ENCODE measurements at places on chromosomes 6 and 20.

DNA sequence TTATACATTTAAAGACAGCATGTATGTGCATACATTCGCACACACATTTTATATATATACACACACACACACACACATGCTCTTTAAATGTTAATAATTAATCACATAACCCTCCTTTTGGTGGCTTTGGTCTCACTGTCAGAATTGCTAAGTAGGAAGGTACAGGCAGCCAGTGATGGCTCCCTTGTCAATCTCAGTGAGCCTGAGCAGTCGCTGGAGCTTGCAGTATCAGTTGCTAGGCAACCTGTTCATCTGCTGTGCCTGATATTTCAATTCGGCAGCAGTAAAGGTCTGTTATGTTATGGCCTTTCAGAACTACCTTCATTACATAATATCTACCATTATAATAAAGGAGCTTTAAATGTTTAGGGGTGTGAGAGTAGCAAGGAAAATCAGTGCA is 374.3 kb downstream of the LMBRD1 start:
- DNase-seq, result no peak

- DNase-seq, result no peak
These were observed 8.0 kb upstream of the TSHZ2 start for GRCh38 chr20:52964131-52964530.

DNA sequence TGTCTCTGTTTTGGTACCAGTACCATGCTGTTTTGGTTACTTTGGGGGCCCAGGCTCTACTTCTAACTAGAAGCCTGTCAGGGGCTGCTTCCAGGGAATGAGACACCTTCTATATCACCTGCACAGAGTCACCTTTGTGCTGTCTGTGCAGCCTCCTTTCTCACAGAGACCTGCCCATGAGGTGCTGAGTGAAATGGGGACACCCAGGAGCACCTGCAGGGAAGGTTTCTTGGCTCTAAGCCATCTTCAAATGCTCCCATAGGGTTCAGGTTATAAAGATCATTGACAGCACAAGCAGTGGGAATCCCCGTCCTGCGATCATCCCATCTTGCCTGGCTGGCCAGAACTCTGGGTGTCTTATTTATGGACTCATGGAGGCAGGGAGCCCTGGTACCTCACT is 19.1 kb downstream of the GABRR2 start:
- DNase-seq, result no peak

- DNase-seq, result no peak
These were observed 58.3 kb upstream of the CARMIL1 start for GRCh38 chr6:25220857-25221256.

DNA sequence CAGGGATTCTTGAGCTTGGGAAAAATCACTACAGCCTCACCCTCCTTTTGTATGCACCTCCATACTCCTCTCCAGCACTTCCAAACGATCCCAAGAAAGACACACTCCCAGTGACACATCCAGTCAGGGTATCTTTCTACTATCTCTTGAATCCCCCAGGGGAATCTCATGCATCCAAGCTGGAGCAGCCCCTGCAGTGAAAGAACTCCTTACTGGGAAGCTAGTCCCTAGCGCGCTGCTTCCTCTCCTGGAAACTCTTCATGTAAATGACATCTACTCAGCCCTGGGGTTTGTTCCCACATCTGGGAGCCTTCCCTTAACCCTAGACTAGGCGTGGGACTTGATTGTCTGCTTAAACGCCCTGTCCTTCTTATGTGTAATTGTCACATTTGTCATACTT is 329.1 kb upstream of the QKI start:
- DNase-seq, result no peak

- no peak for DNase-seq
These were observed 1065.9 kb upstream of the CITED2 start for GRCh38 chr6:140440223-140440835.

DNA sequence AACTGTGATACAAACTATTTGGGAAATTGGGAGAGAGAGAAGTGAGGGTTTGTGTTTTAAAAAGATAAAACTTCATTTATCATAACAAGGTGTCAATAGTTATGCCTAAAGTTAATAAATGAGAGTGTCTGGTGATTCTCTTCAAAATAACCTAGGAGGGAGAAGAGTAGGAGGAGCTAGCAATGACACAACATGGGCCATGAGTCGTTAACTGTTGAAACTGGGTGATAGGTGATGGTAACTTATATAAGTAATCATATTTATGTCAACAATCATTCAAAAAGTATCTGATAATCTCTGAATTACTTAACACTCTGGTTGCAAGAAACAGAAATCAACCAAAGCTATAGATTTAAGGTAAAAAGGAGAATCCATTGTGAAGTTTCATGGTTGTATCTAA is 46.8 kb upstream of the INSM1 start:
- no peak for DNase-seq

GRCh38 chr6:84669945-84670344 is 94.5 kb downstream of the TBX18 start:
- DNase-seq, result no peak

- DNase-seq, result no peak
These were observed 45.3 kb downstream of the PRR18 start for GRCh38 chr6:166262743-166263515.

- no peak for DNase-seq
These were observed 114.8 kb upstream of the SNX9 start for GRCh38 chr6:157708239-157708638.

DNA sequence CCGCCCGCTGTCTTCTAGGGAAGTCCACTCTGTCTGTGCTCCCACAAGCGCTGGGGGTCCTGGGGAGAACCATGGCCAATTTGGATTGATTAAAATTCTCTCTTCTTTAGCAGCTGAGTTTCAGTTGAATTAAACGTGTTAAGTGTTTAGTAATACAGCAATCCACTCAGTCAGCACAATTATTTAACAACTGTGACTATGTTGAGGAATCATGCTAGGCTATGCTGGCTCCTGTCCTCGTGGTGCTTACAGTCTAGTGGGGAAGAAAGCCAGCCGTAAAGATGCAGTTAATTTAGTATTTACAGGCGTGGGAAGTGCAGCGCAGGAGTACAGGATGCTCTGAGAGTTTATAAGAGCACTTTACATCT is 88.9 kb upstream of the FOXP4 start:
- DNase-seq, result no peak

- no peak for DNase-seq
These were observed 26.1 kb upstream of the PYGB start for GRCh38 chr20:25221592-25222460.

DNA sequence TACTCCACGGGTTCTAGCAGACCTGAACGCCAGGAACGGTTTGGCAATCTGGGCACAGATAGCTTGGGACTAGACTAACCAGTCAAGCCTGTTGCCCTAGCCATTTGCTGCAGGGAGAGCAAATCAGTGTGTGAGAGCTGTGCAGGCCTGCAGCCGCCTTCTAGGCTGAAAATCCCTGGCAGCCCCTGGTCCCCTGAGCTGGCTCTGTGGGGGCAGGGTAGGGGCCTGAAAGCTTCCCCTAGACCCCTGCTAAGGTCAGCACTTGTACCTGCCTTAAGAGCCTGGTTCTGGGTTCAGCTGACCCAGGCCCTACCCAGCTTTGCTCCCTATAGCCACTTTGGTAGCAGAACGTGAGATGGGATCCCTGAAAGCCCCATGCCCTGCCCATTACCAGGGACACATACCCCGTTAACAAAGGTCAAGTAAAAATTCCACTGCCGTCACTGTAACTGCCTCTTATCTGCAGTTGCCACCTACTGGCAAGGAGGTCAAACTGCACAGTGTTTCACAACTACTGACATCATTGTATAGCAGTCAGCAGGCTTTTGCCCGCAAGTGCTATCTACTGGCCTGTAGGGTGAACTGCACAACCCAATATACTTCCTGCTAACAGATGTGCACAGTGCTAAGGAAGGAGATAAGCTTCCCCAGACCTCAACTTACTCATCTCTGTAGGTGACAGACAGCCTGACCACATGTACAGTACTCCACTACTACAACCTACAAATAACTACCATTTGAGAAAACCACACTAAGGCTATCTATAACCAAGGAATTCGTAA is 95.1 kb upstream of the OLIG3 start:
- no peak for DNase-seq

DNA sequence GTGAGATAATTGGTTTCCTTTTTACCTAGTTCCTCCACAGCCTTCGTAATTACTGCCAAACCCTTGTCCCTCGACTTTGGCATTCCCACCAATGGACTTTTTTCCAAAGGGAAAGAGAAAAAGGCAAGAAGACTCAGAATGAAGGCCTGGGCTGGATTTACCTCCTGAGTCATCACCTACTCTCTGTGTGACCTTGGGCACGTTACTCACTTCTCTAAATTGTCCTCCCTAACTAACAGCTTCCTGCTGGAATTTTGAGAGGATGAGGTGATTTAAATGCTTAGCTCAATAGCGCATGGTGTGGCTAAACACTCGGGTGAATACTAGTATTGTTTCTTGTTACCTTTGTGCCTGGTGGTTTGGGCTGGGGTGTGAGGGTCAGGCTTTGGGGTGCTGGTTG is 146.6 kb downstream of the DHX35 start:
- no peak for DNase-seq

GRCh38 chr20:31712564-31713311 is 9.9 kb downstream of the BCL2L1 start:
- DNase-seq, result peak; percentile 97

DNA sequence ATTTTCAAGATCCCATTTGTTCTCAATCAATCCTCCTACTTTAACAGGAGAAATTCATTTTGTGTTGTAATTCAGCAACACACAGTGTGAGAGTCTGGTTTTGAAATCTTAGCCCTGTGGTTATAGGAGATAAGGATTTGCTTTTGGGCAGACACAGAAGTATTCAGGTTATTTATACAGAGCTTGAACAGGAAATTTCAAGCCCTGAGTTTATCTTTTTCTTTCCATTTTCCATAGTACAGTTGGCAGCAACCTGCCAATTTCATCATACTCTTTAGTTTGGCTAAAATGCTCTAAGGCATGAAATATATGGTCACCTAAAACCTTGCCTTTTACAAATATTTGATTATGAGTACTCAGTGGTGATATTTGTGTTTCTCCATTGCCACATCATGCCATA is 41.4 kb downstream of the PKIB start:
- DNase-seq, result no peak

DNA sequence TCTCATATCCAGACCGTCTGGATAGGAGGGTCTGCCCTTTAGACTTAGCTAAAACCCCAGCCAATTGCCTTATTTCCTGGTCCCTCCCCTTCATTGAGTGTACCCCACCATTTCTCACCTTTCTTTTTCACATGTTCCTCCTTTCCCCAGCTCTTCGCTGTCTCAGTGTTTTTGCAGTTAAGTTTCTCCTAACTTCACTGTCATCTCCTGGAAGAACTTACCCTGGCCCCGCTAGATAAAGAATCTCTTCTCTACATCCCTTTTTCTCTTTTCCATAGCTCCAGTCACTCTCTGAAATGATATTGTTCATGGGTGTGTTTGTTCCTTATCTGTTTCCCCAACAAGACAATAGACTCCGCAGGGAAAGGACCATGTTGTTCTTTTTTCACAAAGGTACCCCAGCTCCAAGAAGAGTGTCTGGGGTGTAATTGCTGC is 208.8 kb downstream of the TSHZ2 start:
- no peak for DNase-seq

DNA sequence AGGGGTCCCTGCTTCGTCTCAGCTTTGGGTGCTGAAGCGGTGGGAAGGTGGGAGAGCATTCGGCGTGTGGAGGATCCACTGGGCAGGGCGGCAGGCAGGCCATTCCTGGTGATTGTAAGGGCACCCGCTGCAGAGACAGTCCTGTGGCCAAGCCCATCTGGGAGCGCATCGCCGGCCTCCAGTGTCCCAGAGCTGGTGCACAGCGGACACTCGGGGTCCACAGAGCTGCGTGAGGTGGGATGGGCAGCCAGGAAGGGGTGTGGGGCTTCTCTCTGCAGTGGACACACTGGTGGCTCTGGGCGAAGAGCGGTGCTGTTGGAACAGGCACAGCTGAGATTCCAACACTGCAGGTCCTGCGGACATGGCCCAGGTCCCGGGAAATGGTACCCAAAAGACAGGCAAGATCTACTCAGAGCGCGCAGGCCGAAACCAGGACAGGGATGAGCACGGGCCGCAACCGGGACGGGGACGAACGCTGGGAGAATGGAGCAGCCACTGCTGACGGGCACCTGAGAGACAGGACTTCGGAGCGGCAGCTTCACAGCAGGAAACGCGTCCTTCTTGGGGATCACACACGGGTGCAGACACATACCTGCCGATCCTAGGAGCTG is 188.2 kb downstream of the ERMARD start:
- DNase-seq, result no peak

- no peak for DNase-seq
These were observed 357.2 kb upstream of the SULF2 start for GRCh38 chr20:48142516-48142773.

- DNase-seq, result no peak
These were observed 285.4 kb downstream of the PHACTR1 start for GRCh38 chr6:13001927-13002326.

DNA sequence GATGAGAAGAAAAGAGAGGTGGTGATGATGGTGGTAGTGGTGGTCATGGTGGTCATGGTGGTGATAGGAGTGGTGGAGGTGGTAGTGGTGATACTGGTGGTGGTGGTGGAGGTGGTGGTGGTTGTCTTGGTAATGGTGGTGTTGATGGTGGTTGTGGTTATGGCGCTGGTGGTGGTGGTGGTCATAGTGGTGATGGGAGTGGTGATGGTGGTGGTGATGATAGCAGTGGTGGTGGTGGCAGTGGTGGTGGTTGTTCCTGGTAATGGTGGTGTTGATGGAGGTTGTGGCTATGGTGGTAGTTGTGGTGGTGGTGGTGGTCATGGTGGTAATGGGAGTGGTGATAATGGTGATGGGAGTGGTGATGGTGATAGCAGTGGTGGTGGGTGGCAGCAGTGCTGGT is 36.8 kb downstream of the HAO1 start:
- DNase-seq, result no peak

GRCh38 chr20:62891111-62891510 is 29.5 kb upstream of the TCFL5 start:
- DNase-seq, result no peak

- no peak for DNase-seq
These were observed 14.9 kb downstream of the NOTCH4 start for GRCh38 chr6:32208996-32209395.

- DNase-seq, result peak; percentile 55
These were observed 837 bp upstream of the OSER1 start for GRCh38 chr20:44211177-44212039.

- DNase-seq, result peak; percentile 19
These were observed 54.3 kb upstream of the GMPR start for GRCh38 chr6:16184129-16184528.

GRCh38 chr6:30152910-30153610 is 8.0 kb downstream of the TRIM10 start:
- no peak for DNase-seq
